ENCODE measurements at places on chromosomes 7 and 10.

GRCh38 chr10:46540412-46541016, 15.9 kb downstream of the GPRIN2 start:
- DNase-seq = no peak

GRCh38 chr10:78960316-78960800, 108.4 kb upstream of the ZMIZ1 start:
- no peak for DNase-seq

DNA sequence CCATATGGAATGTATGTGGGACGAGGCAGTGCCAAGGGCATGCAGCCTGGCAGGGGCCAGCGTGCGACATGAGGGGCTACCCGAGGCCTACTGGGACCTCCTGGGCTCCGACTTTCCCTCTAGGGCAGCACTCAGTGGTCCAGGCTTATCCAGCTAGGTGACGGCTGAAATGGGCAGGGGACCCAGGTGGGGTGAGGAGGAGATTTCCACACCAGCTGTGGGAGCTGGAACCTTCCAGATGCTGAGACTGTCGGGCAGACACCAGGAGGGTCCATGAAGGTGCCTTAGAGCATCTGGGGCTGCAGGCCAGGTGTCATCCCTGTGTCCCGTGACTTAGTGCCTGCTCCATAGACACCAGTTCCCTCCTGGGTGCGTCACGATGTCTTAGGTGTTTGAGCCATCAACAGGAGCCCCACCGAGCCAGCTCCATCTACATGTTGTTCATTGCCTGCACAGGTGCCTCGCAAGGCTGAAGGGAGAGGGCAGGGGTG, 13.4 kb downstream of the ZNF316 start:
- DNase-seq = peak; percentile 29

DNA sequence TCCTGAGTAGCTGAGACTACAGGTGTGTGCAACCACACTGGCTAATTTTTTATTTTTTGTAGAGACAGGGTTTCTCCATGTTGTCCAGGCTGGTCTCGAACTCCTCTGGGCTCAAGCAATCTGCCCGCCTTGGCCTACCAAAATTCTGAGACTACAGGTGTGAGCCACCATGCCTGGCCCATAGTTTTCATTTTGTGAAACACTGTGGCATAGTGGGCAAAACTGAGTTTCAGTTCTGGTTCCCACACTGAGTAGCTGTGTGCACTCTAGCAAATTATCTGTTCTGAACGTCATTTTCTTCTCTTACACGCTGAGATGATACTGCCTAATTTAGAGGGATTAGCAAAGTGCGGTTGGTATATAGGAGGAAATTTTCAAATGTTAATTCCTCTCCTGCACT, 13.5 kb downstream of the ATP5MK start:
- no peak for DNase-seq

DNA sequence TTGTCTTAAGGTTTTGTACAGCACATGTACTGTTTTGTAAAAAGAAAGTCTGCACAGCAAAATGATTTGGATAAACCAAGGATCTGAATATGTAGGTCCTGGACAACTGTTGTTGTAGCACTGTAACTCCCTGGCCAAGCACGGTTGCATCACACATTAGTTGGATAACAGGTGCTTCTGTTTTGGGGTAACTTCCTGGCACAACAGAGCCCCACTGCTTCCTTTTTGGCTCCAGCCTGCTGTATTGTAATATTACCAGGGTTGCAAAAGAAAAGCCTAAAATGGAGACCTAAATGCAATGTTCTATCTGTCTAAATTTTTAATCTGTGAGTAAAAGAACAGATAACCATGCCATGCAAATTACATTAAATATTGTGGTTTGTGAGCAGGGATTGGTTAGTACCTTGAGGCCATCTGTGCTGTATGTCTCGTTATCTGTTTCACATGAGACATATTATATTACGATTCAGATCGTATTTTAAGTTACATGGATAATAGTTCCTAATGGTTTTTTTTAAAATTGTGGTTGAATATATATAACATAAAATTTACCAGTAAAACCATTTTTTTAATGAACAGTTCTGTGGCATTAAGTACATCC, 27.5 kb upstream of the WAC start:
- no peak for DNase-seq
